ENCODE measurements at places on chromosomes 4 and X.

GRCh38 chr4:53100501-53101190 is 238.5 kb downstream of the RASL11B start:
- DNase-seq = no peak

GRCh38 chr4:7700665-7701064 is 239.0 kb downstream of the AFAP1 start:
- DNase-seq = no peak

- DNase-seq = no peak
Measured at GRCh38 chr4:103076747-103077347, at the start of gene SLC9B2. TSS of gene SLC9B2 (minus strand) at chr4:103076761. CDS start at chr4:103067550, 9,211 bp downstream.

DNA sequence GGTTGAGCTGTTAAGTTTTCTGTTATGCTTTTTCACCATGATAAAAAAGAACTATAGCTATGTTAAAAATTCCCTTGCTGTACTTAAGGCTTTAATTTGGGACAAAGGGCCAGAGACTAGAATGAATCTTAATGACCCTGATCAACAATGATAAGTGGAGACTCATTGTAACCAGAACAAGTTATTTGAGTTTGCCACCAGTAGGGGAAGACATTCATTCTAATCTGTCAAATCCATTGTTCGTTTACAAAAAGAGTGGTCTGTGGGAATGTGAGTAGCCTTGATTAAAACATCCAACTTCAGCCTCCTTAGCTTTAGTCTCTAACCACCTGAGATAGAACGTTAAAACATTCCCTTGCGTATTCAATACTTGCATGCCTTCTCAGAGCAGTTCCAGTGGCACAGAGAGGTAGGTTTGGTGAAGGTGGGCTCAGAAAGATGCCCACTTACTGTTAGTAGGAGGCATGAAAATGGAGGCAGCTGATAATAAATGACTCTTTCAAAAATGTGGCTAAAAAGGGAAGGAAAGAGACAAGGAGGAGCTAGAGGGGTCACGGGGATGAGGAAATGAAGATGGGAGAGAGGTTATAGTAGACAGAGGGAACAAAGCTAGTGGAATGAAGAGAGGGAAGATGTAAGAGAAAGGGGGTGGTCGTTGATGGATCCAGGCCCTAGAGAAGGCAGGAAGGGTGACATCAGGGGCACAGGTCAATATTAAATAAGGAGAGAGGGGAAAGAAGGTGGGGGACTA is 66.2 kb downstream of the EGF start:
- DNase-seq = no peak

DNA sequence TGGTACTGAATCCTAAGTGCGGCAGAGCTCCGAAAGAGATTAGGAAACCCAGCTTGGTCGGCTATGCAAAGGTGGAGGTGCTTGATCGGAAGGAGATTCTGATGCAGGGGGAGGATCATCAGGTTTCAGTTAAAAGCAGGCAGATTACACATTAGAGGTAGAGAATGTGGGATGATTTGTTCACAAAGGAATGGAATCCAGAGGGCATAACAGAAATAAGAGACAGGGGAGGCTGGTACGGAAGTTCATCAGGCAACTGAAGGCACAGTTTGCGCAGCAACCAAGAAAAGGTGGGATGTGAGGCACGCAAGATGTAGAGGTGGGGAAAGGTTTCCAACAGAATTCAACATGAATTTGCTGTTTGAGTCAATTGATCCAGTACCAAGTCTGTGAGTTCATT is 424 bp upstream of the ZNF330 start:
- DNase-seq = no peak

DNA sequence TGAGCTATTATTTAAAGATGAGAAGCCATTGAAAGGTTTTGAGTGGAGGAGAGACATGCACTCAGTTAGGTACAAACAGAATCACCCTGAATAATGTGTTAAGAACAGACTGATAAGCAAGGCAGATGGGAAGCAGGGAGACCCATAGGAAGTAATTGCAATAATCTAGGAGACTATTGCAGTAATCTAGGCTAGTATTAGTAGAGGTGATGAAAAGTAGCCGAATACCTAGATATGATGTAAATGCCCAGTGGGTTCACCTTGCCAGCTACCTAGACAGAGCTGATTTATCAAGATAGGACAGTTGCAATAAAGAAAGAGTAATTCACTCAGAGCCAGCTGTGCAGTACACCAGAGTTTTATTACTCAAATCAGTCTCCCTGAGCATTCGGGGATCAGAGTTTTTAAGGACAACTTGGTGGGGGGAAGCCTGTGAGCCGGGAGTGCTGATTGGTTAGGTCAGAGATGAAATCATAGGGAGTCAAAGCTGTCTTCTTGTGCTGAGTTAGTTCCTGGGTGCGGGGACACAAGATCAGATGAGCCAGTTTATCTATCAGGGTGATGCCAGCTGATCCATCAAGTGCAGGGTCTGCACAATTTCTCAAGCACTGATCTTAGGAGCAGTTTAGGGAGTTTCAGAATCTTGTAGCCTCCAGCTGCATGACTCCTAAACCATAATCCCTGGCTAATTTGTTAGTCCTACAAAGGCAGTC is 427.5 kb downstream of the RPA4 start:
- no peak for DNase-seq

DNA sequence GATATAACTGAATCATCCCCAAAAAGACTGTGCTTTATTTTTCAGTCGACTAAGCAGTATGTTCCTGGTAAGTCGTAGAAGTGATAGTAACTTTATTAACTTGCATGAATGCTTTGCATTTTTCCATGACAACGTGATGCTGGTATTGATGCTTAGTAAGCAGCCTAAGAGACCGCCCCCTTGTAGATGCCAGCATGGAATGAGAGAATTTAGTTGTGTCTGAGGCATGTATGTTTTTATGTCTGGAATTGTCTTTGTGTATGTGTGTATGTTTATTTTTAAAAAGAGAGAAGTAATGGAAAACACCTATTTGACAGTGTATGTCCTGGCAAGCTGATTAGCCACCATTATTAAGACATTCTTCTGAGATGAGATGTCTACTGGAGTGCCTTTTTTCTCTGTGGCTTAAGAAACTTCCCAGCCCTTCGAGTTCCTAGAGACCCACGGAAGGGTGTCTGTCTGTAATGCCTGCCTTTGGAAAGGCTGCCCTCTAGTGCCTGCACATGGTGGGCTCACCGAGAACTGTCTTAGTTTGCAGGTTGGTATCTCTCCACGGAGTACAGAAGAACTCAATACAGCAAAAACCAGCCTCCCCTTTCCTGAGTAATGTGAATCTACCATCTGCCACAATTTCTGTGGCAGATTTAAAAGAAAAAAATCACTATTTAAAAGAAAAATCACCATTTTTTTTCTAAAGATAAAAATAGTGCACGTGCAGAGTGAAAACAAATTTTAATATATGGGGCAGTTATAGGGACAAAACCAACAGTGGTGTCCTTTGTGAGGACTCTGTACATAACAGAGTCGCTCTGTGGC is 85.9 kb downstream of the AASDH start:
- DNase-seq = peak; percentile 61

DNA sequence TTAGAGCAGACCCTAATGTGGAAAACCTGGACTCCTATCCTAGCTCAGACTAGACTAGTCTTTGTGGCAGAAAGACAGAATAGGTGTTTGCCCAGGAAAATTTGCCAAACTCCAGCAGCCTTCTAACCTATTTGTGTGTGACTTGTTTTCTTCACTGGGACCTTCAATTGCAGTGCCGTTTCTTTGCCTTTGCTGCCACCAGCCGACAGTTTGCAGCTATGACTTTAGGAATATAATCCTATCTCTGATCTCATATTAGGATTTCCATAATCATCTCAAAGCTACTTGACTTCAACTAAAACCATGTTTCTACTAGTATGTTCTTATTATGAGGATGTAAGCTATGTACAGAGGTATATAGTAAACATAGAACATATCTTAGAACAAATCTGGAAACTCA is 60.2 kb upstream of the PGAM4 start:
- no peak for DNase-seq

GRCh38 chr4:143262838-143263237 is 73.8 kb upstream of the GAB1 start:
- no peak for DNase-seq

DNA sequence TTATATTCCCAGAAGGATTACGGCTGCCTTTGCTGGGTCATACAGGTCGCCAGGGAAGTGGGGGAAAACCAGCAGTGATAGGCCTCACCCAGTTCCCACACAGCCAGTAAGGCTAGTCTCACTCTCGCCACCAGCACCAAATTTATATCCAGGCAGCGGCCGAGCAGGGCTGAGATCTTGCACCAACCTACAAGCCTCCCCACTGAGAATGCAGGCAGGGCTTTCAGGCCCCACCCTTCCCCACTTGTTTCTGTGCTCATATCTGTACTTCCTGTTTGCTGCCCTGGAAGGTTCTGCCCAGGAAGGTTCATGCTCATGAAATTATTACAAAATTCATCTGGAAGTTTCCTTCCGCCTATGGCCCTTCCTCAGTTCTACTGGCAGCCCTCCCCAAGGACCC is 179.7 kb downstream of the STIM2 start:
- DNase-seq = no peak

DNA sequence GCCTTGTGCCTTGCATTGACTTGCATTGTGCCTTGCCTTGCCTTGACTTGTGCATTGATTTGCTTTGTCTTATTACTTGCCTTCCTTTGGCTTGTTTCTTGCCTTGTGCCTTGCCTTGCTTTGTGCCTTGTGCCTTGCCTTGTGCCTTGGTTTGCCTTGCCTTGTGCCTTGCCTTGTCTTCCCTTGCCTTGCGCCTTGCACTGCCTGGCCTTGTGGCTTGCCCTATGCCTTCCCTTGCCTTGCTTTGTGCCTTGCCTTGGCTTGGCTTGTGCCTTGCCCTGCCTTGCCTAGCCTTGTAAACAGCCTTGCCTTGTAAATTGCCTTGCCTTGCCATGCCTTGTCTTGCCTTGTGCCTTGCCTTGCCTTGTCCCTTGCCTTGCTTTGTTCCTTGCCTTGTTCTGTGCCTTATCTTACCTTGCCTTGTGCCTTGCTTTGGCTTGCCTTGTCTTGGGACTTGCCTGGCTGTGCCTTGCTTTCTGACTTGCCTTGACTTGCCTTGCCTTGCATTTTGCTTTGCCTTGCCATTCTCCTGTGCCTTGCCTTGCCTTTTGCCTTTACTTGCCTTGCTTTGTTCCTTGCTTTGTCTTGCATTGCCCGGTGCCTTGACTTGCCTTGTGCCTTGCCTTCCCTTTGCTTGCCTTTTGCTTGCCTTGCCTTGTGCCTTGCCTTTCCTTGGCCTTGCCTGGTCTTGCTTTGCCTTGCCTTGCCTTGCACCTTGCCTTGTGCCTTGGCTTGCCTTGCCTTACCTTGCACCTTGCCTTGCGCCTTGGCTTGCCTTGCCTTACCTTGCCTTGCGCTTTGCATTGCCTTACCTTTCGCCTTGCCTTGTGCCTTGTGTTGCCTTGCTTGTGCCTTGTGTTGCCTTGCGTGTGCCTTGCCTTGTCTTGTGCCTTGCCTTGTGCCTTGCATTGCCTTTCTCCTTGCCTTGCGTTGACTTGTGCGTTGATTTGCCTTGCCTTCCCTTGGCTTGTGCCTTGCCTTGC is 97.5 kb downstream of the TAB3 start:
- no peak for DNase-seq

DNA sequence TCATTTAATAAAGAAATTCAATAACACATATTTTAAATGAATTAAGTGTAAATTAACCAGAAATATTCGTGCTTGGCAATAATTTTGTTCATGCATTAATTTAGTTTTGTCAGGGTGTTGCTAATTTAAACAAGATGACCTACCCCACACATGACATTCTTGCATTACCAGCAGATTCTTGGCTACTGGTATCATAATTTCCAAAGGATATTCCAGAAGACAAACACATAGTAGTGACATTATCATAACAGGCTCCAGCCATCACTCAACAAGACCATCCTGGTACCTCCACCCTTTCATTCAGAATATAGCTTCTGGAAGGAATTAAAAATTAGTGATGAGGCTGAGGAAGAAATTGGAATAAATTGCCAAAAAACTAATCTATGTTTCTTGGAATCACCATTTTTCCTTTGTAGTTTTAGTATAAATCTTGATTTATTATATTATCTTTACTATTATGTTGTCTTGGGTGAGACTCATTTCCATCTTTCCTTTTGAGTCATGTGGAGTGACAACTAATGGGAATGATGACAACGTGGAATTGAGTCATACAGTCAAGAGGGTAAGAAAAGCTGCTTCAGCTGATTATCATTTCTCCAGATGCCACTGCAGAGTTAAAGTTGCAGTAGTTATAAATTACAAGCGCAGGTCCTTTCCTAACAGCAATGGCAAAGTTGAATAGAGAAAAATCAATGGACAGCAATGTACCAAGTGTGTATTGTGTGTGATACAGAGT is 30.9 kb upstream of the HHIP start:
- no peak for DNase-seq

DNA sequence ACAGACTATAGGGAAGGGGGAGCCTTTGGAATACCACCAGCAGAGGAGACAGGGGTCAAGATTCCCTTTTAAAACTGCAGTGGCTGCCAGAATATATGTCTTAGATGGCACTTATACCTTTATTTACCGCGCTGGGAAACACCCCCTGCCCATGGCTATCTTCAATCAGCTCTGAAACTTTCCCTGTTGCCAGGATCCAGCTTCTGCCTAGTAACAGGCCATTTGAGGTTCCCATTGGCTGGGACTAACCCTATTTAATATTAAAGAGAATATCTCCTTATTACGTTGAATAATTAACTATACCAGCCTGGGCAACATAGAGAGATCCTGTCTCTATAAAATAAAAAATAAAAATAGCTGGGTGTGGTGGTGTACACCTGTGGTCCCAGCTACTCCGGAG is 23.8 kb downstream of the SOWAHB start:
- DNase-seq = no peak

- DNase-seq = no peak
Measured at GRCh38 chrX:93673869-93674271, at the start of gene FAM133A. TSS of gene FAM133A (plus strand) at chrX:93674206. CDS start at chrX:93709420, 35,214 bp downstream.

DNA sequence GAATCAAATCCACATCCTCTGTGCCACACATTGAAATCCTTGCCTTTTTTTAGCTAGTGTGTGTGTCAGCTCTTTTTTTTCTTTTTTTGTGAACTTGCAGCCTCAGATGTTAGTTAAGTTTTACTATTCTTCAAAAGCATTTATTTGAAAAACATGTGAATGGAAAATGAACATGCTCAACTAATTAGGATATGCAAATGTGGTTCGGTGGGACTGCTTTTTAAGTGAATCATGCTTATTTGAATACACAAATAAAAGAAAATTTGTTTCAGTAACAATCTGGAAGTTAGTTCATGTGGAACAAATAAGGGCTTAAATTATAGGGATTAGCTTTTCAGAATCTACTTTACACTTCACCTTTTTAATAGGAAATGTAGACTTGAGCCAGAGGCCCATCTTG is 751.5 kb upstream of the FAM241A start:
- no peak for DNase-seq

DNA sequence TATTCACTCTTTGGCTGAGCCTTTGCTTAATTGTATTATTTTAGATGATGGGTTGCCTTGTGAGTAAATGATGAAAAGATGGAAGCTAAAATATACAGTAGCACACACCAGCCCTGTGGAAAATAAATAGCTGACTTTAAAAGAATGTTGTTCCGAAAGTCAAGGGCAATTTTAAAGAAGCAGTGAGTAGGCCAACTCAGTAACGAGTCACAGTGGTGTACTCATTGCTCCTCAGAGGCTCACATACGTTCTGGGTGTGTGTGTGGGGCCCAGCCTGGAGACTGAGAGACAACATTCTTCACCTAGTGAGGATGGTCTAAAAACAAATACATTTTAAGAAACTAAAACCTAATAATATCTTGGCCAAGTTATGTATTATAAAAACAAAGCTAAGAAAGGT is 640.3 kb downstream of the TRIML1 start:
- no peak for DNase-seq

- DNase-seq = no peak
Measured at GRCh38 chrX:123121241-123121640, 62.8 kb upstream of the GRIA3 start.
